Epithelial cell of proximal tubule (primary cell): ENCODE measurements at places on chromosomes 2 and 18.
A peak's percentile ranks its signal among the peaks of the same experiment; 100 is the strongest.

- DNase-seq, result no peak
These were observed 355.1 kb upstream of the ZC3H15 start for GRCh38 chr2:186130748-186131641.

GRCh38 chr18:28723506-28723905 is 546.6 kb upstream of the CDH2 start:
- no peak for DNase-seq

- DNase-seq, result no peak
These were observed 373.4 kb downstream of the LPIN1 start for GRCh38 chr2:12119841-12120240.

DNA sequence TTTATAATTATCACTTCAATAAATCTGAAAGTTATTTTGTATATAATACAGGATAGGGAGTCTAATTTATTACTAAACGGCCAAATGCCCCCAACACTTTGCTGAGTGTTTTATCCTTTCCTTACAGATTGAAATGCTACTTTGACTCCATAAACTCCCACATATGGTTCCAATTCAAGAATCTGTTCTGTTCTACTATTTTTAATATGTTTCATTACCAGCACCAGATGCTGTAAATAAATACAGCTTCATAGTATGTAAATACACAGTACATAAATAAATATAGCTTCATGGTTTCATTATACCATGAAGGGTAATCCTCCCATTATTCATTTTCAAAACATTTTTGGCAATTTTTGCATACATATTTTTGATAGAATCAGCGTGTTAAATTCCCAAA is 34.0 kb upstream of the MREG start:
- DNase-seq, result no peak

DNA sequence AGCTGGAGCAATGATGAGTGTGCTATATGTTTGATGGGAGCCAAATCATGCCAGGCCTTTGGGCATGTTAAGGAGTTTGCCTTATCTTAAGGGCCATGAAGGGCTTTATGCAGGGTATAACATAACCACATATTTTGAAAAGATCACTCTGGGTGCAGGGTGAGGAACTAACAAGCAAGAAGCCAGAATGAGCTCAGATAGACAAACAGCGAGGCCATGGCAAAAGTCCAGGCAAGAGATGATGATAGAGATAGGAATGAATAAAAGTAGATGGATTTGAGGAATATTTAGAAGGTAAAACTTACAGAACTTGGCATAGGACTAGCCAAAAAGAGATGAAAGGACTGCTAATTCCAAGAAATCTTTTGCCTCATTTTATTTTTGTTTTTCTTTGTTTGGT is 6.7 kb downstream of the GALNT3 start:
- no peak for DNase-seq

- DNase-seq, result no peak
These were observed 77.5 kb upstream of the PROKR1 start for GRCh38 chr2:68565858-68566257.

DNA sequence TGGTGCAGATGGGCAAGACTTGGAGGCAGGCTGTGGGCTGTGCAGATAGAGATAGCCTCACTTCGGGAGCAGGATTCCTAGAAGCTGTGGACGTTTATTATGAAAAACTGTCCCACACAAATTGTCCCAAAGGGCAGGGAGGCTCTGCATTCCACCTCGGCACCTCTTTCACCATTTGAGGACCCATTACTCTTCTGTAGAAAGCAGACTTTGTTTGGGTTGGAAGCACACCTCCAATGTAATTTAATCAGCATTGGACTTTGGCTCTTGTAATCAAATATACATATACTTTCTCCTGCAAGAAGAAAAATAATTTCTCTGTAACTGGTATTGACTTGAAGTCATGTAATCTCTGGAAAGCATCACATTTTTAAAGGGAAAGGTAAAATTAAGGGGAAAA is 8.5 kb downstream of the ONECUT2 start:
- DNase-seq, result no peak

- DNase-seq, result no peak
These were observed 215.3 kb downstream of the CALCRL start for GRCh38 chr2:187232749-187233148.

DNA sequence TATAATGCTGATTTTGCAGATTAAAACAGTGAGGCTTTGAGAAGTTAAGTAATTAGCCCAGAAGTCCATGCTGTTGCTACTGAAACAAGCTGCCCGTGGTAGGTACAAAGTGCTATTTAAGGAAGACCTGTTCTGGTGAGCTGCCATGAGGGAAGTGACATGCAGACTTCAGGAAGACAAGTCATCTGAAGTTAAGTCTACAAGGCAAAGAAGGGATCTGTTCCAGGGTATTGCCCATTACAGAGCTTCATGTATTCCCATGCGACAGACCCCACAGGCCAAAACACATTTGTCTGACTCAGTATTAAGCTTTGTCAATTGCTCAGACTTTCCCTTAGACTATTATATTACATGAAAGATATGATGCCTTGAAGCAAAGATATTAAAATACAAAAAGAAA is 520.8 kb downstream of the FBXO15 start:
- no peak for DNase-seq

DNA sequence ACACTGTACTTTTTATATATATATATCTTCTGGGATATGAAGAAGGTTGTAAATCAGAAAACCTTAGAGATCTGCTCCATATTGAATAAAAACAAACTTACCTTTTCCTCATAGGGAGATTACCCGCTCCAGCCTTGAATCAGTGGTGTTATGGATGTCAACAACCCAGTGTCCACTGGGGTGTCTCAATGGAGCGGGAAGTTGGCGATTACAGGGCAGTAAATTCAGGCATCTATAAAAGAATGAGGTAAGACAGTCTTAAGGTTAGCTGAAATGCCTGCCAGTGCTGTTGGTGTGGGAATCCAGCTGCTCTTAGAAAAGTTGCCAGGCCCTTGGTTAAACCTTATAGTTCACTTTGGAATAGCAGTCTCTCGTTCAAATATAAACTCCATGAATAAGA is 102.3 kb downstream of the R3HDM1 start:
- no peak for DNase-seq

- no peak for DNase-seq
These were observed 17.5 kb upstream of the DPP4 start for GRCh38 chr2:162091325-162092007.

DNA sequence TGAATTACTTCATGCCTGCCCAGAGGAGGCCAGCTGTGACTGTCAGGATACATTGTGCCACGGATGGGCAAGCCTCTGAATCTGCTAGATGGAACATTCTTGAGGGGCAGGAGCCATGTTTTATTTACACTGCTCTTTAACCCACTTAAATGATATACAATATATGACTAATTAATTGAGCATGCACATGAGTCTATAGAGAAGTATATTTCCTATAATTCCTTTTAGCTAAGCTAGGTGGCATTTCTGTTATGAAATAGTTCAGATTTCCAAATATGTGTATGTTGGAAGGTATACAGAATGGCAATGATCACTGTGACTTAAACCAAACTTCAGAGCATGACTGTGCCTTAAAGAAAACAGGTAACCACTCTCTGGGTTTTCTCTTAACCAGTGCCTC is 131.7 kb downstream of the RAB3GAP1 start:
- DNase-seq, result no peak

DNA sequence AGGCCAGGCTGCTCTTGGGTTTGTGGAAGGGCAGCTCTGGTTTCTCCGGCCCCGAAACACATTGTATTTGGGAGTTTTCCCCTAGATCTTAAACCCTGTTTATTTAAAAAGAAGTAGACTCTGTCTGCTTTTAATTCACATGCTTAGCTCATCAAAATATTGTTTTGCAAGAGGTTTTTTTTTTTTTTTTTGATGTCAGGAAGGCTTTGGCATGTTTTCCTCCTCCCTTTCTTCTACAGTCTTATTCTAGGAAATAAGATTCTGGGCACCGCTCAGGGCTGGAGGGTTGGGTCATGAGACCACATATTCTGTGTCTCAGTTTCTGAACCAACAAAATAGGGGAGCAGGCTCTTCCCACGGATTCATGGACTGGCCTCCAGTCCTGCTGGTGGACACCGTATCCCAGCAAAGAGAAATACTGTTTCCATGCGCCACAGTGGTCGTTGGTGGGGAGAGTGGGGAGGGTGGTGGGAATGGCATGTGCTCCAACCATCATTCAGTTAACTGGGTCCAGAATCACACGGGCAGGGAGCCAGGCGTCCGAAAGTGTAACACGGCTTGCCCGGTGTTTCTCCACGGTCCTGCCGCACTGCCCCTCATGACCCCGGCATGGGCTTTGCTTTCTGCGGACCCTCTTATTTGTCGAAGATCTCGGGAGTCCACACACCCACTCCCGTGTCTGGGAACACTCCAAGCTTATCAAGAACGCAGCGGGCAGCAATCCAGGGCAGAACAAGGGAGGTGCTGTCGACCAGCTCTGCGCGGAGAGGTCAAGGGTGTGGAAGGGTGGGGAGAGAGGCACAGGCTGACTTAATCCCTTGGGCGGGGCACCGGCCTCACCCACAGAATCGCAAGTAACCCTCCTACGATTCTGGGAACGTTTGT is 176.7 kb downstream of the GLI2 start:
- no peak for DNase-seq

DNA sequence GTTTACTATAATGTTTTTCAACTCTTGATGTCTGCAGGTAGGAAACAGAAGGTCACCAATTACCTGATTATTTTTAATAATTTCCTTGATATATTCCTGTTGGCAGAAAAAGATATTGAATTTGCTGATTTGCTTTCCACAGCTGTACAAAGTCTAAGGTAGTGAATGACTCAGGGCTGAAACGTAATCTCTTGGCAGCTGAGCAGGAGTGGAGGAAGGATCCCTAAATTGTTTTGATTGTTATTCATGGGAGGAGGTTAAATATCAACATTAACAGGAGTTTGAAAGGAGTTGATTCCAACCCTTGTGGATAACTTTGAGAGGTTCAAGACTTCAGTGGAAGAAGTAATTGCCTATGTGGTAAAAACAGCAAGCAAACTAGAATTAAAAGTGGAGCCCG is 345.2 kb upstream of the SLC8A1 start:
- DNase-seq, result peak; percentile 48

GRCh38 chr18:22846697-22847096 is 86.4 kb upstream of the RBBP8 start:
- DNase-seq, result no peak

DNA sequence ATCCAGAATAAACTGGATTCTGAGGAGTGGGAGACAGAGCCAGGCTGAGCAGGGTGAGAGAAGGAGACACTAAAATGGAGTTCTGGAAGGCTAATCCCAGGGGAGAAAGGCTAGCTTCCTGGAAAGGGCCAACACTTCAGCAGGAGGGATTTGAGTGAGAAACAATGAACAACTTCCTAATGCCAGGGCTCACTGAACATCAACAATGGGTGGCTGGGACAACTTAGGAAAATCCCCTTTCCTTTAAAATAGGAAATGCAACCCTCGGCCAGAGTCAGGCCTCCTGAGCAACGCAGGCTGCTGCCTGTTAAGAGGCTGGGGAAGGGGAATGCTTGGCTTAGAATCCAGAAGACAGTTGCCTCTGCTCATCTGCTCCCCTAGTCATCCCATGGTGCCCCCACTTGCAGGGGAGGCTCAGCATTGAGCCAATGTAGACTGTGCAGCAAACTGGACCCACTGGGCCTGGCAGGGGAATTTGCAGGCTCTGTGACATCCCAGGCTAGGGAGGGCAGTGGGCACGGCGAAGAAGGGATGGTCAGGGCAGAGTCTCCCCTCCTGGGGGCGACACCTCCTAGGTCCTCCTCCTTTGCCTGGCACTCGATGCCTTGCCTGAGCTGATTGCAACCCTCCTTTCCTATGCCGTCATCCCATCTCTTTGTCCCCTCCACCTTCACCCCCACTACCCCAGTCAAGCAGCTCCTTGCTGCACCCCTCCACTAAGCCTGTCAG is 182.5 kb downstream of the TNS1 start:
- DNase-seq, result no peak

- DNase-seq, result peak; percentile 3
These were observed 46.7 kb upstream of the LRRTM1 start for GRCh38 chr2:80351231-80351630.

- no peak for DNase-seq
These were observed 911.5 kb upstream of the SOX11 start for GRCh38 chr2:4780679-4781078.

DNA sequence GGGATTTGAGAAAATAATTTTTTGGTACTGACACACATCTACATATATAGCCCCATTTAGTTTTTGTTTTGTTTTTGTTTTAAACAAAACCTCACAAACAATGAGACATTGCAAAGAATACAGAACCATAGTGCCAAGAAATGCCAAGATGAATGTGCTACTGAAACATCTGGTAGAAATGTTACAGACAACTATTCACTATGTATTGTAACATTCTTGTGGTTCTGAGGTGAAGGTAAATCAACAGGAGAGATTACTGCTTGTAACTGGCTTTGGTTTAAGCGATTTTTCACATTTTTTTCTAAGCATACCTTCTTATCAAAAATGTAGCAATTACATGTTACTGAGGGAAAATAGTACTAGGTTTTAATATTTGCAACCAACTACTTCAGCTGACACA is 281.3 kb downstream of the ZNF804A start:
- no peak for DNase-seq

DNA sequence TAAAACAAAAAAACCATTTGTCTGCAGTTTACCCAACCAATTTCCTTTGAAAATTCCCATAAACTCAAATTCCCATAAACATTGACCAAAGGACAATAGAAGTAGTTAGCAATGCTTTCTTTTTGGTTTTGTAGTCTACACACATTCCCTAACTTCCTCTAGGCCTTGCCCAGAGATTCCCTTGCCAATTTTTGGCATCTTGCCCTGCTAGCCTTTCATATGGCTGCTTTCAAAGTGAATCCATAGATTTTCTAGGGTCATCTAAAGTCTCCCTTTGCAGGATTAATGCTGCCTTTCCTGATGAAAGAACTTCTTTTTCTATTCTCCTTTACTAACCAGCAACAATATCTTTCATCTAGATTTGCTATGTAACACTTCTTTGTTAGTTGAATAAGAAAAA is 33.4 kb downstream of the THSD7B start:
- DNase-seq, result no peak

DNA sequence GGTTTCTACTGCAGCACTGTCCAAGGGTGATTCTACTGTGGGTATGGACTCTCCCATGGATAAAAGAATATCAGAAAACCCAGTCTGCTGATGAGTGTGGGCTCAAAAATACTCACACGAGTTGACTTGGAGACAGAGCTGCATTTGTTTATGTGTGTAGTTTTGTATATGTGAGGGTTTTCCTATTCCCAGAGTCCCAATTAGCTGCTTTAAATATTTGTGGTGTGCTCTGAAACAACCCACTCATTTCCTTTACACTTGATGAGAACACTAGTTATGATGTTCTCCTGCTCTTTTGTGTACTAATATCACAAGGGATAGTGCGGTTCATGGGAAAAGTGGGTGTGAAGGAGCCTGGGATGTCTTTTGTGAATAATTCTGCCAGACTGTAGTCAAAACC is 337.3 kb downstream of the PLCL1 start:
- no peak for DNase-seq

GRCh38 chr2:9251154-9252001 is 44.8 kb downstream of the ASAP2 start:
- no peak for DNase-seq
